Activated CD4-positive, alpha-beta T cell treated with anti-CD3 and anti-CD28 coated beads for 1 hour (primary cell): ENCODE measurements at places on chromosomes 3 and 15.

DNA sequence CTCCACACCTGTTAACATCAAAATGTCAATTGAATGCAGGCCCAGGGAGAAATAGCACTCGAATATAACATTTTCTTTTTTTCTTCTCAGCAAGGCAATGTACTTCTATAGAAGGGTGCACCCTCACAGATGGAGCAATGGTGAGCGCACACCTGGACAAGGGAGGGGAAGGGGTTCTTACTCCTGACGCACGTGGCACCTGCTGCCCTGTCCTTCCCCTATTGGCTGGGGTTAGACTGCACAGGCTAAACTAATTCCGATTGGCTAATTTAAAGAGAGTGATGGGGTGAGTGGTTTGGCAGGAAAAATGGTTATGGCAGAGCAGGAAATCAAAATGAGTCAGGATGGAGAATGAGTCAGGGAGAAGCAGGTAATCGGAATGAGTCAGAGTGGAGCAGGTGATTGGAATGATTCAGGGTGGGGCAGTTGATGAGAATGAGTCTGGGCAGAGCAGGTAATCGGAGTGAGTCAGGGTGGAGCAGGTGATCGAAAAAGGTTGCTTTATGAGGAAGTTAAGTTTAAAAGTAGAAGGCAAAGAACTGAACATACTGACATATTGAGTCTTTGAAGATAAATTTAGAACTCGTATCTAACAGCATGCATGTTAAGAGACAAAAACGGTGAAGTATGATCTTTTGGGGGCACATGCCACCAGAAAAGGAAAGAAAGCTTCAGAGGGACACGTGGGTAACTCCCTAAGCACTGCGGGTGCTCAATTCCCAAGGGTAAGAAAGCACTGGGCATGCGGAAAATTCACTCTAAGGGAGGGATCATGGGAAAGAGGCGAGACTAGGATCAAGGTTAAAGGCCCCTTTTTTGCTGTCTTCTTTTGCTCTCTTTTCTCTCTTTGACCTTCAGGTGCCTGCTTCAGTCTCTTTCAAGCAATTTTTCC is 72.9 kb upstream of the GALNT15 start:
- no peak for DNase-seq

DNA sequence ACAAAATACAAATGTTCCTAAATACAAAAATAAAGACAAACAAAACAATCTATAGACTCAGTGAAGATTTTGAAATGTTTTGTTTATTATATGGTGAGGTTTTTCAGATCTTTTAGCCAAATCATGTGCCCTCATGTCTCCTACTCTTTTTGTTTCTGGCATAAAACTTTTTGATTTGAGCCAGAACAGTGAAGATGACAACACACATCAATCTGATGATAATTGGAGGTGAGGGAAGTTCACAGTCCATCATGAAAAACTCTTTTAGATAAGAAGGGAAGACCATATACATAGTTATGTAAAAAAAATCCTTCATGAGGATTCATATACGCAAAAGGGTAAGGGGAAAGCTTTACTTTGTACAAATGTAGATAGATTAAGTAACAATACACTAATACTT is 75.1 kb upstream of the OSBPL11 start:
- DNase-seq: no peak

DNA sequence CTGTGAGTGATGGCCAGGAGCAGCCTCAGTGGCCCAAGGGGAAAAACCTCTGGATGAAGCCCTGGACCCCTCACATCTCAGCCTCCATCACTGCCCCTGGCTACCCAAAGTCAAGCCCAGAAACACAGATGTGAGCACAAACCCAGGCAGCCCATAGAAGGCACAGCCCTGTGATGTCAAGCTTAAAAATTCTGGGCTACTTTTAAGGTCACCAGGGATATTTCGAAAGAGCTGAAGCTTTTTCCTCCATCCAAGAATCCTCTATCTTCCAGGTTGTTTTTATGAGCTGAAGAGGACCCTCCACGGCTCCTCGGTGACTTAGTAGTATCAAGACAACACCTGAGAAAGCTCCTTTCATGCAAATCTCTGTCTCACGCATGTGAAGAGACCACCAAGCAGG is 11.5 kb downstream of the LIPC start:
- no peak for DNase-seq

GRCh38 chr3:38627956-38628355 is 21.5 kb downstream of the SCN5A start:
- no peak for DNase-seq

- DNase-seq: no peak
Observed at GRCh38 chr3:136464502-136464901, 214.4 kb downstream of the PCCB start.

GRCh38 chr3:177642042-177642803 is 444.9 kb upstream of the TBL1XR1 start:
- DNase-seq: no peak

GRCh38 chr3:129605203-129605921 is 1.1 kb downstream of the PLXND1 start:
- DNase-seq: peak; percentile 19

DNA sequence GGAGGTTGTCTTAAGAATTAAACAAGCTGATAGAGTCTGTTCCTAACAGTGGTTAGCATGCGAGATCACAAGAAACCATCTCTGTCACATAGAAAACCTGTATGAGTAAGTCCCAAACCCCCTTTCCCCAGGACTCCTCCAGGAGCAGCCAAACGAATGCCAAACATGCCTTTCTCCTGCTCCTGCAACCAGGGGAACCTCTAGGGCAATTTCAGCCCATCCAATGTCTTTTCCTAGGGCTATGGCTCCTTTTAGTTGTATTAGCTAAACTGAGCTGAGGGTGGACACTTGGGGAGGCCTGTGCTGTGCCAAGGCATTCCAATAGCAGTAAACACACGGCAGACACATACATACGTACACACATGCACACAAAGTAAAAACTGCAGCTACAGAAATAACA is 36.5 kb upstream of the TIMP4 start:
- no peak for DNase-seq

- no peak for DNase-seq
Observed at GRCh38 chr3:61422945-61423673, 138.3 kb upstream of the PTPRG start.

DNA sequence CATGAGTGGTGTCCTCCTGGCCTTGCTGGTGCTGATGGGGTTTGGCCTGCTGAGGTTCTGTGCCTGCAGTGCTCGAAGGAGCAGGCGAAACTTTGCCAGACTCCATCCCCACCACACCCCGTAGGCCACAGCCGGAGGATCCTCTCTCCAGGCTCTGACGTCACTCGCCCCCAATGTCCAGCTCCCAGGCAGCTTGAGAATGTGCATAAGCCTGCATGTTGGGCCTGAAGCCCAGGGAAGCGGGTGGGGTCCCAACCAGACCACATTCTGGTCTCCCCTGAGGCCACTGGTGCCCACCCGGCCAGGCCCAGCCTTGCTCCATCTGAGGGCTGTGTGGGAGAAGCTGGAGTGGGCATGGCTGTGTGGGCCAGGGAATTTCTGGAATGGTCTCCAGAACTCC is 109.8 kb downstream of the ASB7 start:
- DNase-seq: no peak

DNA sequence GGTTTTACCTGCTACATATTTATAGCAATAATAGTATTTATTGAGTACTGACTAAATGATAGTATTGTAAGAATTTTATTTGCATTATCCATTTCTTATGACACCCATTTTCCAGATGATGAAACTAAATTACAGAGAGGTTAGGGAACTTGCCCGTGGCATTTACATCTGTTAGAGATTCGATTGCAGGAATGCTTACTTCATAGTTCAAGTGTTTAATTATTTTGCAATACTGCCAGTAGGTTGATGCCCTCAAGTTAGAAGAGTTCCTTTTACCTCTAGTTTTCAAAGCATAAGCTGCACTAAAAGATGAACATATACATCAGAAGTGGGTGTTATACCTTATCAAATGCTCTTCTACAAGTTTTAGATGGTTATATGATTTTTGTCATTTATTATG is 362.8 kb upstream of the RGMA start:
- DNase-seq: no peak

DNA sequence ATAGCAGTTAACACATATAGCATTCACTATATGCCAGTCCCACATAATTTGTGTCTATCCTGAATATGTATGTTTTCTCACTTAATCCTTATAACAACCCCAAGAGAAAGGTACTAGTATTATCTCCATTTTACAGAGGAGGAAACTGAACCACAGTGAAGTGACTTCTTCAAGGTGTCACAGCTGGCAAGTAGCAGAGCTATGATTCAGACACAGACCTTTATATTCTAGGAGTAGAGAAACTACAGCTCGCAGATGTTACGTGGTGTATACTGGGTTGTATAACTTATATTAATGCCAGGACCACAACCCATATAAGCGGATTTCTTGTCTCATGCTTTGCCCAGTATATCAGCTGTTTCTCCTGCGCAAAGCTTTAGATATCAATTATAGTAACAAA is 29.5 kb upstream of the ICE2 start:
- DNase-seq: no peak

DNA sequence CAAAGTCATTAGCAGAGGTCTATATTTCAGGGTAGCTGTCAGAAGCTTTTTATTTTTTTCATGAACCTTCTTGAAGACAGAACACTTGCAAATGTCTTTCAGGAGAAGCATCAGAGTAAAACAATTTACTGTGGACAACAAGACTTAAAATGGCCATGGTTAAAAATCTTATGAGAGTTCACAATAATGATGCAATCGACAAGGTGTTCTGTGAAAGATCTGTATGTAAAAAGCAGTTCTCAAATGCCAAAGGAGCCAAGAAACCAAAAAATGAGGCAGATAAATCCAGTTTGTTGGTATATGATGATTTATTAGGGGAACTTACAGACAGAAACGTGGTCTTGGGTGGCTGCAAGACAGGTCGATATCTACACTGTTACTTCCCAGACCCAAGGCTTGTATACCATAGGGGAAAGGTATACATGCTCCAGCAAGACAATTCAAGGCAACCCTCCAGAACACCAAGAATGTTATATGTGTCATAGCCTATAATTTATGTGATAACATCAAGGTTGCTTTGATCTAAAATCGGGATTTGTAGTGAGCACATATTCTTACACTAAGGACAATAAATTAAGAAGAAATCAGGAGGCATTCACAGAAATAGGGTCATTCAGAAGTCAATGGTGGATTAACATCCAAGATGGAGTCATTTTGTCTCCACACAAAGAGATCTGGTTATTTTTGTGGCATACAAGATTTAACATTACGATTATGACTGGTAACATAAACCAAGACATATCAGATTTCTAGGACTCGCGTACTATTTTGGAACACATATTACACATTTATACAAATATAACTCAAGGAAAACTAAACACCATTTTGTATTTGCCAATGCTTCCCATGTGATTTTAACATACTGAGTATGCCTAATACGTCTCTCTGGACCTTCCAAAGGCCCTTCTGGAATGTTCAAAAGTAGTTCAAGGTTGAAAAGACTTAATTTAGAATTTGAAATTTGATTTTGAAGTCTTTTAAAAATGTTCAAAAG is 316.4 kb downstream of the THSD4 start:
- DNase-seq: no peak

DNA sequence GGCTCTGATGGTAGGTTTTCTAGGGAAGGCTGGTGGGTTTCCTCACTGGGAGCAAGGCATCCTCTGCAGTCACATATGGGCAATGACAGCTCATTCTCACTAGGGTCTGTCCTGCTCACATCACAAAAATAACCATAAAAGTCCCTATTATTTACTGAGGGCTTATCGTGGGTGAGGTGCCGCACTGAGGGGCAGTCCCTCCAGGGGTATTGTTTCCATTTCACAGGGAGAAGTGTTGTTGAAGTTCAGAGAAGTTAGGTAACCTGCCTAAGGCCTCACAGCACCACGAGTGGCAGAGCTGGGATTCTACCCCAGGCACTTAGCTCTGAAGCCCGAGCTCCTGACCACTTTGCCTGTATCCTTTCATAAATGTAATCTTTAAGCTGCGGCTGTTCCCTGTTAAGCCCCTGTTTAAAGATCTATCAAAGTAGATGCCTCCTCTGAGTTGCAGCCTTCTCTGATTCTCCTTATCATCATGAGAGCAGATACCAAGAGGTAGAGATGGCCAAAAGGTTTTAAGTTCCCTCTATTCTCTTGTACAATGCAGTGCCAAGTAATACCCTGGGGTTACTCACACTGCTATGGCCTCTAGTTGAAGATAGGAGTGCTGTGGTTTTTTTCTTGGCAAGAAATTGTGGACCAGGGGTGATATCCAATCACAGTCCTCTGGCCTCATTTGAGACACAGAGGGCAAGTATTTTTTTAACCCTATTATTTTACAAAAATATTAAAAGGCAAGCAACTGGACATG is 107.0 kb downstream of the RPLP1 start:
- no peak for DNase-seq

DNA sequence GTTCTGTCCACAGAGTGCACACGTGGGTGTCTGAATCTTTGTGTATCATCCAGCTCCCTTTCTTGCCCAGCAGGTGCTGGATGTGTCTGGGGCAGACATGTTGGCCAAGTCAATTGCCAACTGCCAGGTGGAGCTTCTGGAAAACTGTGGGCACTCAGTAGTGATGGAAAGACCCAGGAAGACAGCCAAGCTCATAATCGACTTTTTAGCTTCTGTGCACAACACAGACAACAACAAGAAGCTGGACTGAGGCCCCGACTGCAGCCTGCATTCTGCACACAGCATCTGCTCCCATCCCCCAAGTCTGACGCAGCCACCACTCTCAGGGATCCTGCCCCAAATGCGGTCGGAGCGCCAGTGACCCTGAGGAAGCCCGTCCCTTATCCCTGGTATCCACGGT is 12.5 kb upstream of the RPP14 start:
- no peak for DNase-seq

DNA sequence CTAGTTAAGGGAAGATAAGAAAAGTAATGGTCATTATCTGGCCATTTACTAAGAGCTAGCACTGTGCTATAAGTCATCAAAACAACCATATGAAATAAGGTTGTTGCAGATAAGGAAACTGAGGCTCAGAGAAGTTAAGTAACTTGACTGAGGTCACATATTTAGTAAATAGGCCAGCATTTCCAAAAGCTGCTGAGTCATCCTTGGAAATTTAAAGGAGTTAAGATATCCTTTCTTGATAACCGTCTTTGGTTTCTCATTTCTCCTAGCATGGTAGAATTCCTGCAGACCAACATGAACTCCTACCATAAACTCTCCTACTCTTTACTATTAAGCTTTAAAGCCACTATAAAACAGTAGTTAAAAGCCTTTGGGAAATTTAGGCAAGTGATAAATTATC is 85.0 kb upstream of the PDZRN3 start:
- DNase-seq: no peak
